ENCODE measurements at places on chromosomes 12 and 14.

DNA sequence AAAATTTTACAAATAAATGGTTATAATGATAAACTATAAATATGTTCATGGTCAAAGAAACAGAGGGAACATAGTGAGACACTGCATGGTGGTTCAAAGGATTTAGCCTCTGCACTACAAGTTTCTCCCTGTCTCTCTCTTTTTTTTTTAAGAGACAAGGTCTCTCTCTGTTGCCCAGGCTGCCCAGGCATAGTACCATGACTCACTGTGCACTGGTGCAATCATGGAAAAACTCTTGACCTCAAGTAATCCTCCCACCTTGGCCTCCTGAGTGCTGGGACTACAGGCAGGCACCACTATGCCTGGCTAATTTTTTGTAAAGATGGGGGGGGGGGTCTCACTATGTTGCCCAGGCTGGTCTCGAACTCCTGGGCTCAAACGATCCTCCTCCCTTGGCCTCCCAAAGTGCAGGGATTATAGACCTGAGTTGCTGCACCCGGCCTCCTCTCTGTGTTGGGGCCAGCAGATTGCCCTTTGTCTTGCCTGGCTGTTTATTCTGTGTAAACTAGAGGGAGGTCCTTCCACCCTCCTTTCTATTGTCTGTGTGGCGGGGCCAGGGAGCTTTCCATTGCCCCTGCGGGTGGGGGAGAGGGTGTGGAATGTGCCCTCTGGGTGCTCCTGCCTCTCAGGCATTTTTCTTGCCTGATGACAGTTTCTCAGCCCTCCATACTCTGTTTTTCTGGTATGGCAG is 22.1 kb downstream of the MTHFD1 start:
- no peak for DNase-seq

GRCh38 chr12:110165540-110166159 is 41.5 kb downstream of the IFT81 start:
- DNase-seq = no peak

DNA sequence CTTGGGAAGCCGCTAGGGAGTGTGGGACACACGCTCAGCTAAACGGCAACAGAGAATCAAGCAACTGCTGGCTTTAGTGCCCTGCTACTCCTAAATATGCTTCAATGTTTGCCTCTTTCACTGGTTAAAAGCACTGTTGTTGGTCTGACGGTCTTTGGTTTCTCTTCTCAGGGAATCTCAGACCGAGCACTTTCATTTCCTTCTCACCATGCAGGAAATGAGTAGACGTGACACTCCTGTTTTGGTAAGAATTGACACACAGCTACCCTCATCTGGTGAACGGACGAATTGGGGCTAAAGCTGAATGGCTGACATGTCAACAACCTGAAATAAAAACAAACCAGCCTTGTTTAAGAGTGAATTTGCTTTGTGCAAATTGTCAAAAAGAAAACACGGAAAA is 57.5 kb upstream of the PIWIL1 start:
- no peak for DNase-seq

DNA sequence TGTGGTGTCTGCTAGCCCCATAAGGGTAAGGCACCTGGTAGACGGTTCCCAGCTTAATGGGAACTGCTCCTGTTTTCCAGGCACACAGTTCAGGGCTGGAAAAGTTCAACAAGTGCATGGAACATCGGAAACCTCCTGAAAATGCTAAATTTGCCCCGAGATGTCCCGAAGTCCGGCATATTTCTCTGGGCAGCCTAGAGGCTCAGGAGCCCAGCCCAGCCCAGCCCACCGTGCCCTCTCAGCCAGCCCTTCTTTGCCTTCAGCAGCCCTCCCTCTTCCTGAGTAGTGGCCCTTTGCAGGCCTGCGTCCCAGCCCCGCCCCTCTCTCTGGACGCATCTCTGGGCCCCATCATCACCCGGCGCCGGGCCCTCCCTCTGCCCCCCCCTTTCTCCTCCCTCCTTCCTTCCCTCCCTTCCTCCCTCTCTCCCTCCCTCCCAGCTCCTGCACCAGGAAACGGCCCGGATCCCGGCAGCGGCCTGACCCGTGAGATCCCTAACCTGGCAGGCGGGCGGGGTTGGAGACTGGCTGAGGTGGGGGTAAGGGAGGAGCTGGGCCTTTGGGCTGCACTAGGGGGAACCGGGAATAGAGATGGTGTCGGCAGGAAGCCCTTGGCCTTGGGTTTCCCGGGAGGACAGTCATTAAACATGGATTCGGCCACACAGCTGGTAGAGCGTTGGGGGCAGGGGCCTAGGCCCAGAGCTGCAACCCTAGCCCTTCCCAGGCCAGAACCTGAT is at the start of gene BCL2L2:
Gene BCL2L2, plus strand, starts transcription at position 422 of the 734 bp plus-strand sequence. CDS start 935 bp downstream, outside the sequence.
- DNase-seq = peak; percentile 86

GRCh38 chr12:51482929-51483697 is 58.5 kb downstream of the SLC4A8 start:
- DNase-seq = no peak

- no peak for DNase-seq
Observed at GRCh38 chr12:19675361-19675760, 236.1 kb downstream of the AEBP2 start.

- DNase-seq = no peak
Observed at GRCh38 chr12:62774794-62775193, 160.2 kb downstream of the PPM1H start.

- no peak for DNase-seq
Observed at GRCh38 chr12:76652402-76652801, 92.8 kb upstream of the OSBPL8 start.

- DNase-seq = no peak
Observed at GRCh38 chr12:63985945-63986344, 141.4 kb downstream of the SRGAP1 start.

- DNase-seq = no peak
Observed at GRCh38 chr14:95300697-95301526, 18.8 kb downstream of the CLMN start.

DNA sequence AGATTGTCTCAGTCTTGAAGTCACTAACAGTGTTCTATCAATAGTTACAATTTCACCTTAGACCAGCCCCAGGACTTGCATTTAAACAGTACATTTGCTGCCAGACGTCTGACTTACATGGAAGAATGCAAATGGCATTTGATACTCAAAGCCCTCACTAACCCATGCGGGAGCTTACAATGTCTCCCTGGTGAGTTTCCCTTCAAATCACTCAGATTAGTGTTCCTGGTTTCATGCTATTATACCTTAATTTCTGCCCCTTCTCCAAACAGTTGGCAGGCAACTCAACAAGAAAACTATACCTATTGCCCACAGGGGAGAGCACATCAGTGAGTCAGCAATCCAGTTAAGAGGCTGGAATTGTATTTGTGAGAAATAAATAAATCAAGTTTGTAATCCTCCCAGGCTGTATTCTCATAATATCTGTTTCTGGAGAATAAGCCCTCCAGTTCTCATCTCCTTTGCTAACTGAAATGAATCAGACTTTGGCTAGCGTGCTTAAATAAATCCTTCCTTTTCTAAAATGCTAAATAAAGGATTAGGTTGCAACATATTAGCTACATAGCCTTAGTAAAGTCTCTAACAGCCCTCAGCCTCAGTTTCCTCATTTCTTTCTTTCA is 23.7 kb downstream of the GSTZ1 start:
- no peak for DNase-seq

- no peak for DNase-seq
Observed at GRCh38 chr12:79782172-79782900, 91.6 kb upstream of the PAWR start.

DNA sequence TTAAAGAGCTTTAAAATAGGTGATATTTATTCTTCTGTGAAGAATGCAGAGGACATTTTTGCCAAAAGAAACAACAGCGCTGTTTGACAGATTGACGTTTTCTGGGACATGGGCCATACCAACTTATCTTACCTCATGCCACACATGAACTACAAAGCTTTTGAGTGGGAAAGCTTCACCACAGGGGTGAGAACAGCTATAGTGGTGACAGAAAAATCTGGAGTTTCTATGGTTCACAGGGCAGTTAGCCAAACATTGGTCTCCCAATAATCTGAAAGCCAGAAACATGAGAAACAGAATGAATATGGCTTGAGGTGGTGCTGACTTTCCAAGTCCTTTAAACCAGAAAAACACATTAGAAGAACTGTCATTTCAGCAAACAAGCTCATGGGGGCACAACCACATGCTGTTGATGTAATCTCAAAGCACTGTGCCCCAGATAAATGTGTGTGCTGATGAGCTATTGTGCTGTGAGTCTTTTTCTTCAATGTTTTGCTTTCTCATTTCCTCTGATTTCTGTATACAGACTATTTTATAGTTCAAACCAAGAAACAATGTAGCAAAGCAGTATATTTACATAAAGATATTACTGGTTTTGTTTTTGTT is 905.4 kb downstream of the SLC16A7 start:
- DNase-seq = no peak

GRCh38 chr12:52956987-52957386 is 8.1 kb downstream of the KRT18 start:
- no peak for DNase-seq

DNA sequence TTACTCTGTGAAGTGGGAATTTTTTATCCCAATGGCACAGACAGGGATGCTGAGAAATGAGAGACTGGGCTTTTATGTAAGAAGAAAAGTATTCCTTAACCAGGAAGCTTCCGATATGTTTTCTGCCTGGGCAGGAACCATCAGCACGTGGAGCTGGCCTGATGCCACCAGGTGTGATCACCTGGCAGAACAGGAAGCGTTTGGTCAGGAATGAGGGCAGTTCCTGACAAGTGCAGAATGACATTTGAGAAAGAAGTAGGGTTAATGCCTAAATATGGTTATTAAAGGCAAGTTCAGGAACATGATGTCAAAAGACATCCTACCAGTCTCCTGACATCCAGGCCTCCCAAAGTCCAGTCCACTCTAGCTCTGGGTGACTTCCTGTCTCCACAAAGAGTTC is 210.3 kb downstream of the NUAK1 start:
- no peak for DNase-seq

DNA sequence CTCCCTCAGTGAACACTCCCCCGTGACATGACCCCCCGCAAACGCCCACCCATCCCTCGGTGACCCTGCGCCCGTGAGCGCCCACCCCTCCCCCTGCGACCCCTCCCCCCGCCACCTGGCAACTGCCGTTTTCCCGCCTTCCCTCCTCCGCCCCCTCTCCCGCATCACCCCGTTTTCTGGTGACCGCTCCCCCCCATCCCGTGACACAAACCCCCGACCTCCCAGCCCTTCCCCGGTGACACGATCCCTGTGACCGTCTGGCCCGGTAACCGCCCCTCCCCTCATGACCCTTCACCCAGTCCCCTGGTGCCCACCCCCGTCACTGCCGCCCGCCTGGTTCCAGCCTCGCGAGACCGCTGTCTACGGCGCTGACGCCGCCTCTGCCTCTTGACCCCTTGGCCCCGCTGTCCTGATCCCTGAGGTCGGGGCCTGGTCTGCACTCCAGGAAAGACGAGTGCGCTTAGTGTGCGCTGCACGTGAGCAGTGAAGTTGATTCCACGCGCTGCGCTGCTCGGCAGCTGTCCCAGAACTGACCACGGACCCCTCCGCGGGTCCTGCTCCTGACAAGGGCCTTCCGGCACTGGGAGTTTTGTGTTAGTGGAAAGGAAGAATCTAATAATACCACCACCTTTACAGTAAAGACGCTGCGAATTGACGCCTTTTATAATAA is 59.4 kb downstream of the DDX51 start:
- DNase-seq = peak; percentile 43

DNA sequence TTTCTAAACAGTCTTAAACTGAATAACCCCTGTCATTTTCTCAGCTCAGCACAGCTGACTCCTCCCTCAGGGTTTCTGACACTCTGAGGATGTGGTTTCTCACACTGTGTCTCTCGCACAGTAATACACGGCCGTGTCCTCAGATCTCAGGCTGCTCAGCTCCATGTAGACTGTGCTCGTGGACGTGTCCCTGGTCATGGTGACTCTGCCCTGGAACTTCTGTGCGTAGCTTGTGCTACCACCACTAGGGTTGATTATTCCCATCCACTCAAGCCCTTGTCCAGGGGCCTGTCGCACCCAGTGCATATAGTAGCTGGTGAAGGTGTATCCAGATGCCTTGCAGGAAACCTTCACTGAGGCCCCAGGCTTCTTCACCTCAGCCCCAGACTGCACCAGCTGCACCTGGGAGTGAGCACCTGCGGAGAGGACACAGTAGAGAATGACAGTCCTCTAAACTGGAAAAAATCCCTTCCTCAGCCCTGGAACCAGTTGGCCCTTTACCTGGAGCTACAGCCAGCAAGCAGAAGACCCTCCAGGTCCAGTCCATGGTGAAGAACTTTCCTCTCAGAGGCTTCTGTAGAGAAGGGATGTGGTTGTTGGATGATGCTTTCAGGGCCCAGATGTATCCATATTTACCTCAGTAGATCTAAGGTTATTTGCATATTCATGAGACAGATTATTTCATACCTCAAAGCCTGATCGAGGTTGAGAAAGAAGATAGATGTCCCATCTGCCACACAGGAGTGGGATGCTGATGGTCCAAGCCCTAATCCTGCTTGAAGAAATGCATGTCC is 984.8 kb downstream of the TMEM121 start:
- DNase-seq = no peak

DNA sequence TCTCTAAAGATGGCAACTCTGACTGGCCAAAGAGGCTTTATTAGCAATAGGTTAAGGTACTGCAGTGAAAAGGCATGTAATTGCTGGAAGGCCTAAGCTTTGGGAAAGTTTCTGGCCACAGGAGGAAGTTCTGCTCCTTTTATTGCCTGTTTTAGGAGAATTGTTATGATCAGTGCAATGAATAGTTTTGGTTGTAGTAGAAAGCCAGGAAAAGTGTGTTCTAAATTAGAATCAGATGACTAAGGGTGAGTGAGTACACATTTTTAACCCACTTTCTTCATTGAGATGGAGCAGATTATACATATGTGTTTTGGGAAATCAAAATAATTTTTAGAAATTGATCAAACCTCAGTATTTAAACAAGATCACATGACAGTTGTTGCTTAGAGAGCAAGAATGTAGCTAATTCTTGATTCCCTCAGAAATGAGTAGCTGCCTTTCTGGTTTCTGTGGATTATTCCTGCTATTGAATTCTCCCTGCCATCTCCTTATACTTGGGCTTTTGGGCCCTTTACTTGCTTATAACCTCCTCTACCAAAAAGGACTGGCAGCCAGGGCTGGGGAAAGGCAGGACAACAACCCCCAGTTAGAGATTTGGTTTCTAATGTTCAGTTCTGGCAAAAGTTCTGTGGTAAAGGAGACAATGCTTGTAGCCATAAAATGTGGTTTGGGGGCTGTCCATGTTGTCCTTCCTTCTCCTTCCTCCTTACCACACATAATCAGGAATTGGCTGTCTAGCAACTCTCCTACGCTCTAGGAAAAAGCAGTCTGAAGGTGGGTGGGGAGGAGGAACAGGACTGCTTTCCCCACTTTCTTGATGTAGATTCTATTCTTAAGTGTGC is 217.1 kb downstream of the SLC38A4 start:
- DNase-seq = no peak

- DNase-seq = no peak
Observed at GRCh38 chr12:16573398-16574077, 32.4 kb downstream of the LMO3 start.

DNA sequence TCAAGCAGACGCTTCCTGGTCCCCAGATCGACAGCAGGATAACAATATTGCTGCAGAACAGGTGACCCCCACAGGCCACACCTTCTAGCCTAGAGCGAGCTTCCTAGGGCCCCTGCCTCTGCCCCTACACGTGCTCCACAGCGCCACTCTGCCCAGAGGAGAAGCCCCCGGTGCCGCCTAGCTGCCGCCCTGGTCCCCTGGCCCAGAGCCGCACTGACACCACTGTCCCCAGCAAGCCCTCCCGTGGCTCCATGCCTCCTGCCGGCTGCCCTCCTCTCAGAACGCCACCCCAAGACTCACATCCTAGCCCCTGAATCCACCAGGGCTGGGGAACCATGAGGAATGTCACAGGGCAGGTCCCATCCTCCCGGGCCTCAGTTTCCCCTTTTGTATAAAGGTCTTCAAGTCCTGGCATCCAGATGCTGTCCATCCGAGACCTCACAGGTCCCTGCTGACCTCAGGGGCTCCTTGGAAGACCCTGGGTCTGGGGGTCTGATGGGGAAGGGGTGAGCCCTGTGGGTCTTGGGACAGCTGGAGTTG is 31.0 kb downstream of the JAG2 start:
- no peak for DNase-seq
